ENCODE measurements at places on chromosomes 6 and 20. TPM values are rescaled to one million over a fixed set of nuclear protein-coding genes. Genes with fewer than 3 reads are reported as not detected.

DNA sequence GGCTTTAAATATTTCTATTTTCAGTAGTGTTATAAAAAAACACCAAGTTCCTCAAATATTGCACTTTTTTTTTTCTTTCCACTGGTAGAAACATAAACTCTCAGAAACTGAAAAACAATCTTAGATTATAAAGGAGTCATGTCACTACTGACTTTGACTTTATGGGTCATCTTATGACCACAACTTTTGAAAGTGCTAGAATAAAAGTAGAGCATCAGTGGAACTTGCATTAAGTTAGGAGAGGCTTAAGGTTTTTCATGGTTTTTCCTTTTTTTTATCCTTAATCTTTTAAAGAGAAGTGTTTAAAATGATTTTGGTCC is 56.6 kb upstream of the SUPT3H start:
- no peaks in the 10 kb centered on the region for H3K36me3 ChIP-seq
- no peak overlapping the region for H3K4me3 ChIP-seq
- no peak for DNase-seq
- no peaks in the 10 kb centered on the region for H3K27me3 ChIP-seq
- no peak overlapping the region for H3K27ac ChIP-seq

GRCh38 chr6:9481292-9482029 is 933.4 kb downstream of the TFAP2A start:
- H3K27me3 ChIP-seq, result no peaks in the 10 kb centered on the region
- DNase-seq, result no peak
- no peaks in the 10 kb centered on the region for H3K4me1 ChIP-seq
- no peak overlapping the region for H3K4me3 ChIP-seq
- no peak overlapping the region for H3K27ac ChIP-seq

The TRAPPC3L gene
- total RNA-seq, result not detected

- no peaks in the 10 kb centered on the region for H3K4me1 ChIP-seq
- no peak overlapping the region for H3K4me3 ChIP-seq
- H3K27me3 ChIP-seq, result no peaks in the 10 kb centered on the region
- H3K36me3 ChIP-seq, result no peaks in the 10 kb centered on the region
- no peak for DNase-seq
Observed at GRCh38 chr6:79466207-79466834, 70.9 kb downstream of the LCA5 start.

- DNase-seq, result no peak
- H3K36me3 ChIP-seq, result no peaks in the 10 kb centered on the region
- H3K4me3 ChIP-seq, result no peak overlapping the region
- no peaks in the 10 kb centered on the region for H3K4me1 ChIP-seq
- H3K27ac ChIP-seq, result no peak overlapping the region
- H3K27me3 ChIP-seq, result no peaks in the 10 kb centered on the region
Observed at GRCh38 chr6:34990971-34991560, 102.0 kb downstream of the ANKS1A start.

DNA sequence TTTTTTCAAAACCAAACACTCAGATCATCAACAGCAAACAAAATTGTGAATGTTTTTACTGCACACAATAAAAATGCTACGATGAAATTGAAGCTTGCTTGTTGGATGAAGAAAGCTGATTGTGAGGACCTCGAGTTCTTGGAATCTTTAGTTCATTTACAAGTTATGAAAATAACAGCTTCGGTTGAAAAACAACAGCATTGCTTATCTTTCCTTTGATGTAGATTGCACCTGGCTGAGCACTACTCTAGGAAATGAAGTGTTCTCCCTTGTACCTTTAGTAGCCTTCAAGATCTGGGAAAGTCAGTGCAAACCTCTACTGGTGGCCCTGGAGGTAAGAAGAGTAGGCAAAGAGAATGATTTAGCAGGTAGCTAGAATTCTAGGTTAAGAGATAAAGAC is 2.2 kb upstream of the HMGN3 start:
- H3K4me3 ChIP-seq, result no peak overlapping the region
- H3K27me3 ChIP-seq, result no peaks in the 10 kb centered on the region
- no peak for DNase-seq
- H3K36me3 ChIP-seq, result no peaks in the 10 kb centered on the region
- peaks cover 7% of the 10 kb centered on the region for H3K4me1 ChIP-seq
- H3K27ac ChIP-seq, result no peak overlapping the region

DNA sequence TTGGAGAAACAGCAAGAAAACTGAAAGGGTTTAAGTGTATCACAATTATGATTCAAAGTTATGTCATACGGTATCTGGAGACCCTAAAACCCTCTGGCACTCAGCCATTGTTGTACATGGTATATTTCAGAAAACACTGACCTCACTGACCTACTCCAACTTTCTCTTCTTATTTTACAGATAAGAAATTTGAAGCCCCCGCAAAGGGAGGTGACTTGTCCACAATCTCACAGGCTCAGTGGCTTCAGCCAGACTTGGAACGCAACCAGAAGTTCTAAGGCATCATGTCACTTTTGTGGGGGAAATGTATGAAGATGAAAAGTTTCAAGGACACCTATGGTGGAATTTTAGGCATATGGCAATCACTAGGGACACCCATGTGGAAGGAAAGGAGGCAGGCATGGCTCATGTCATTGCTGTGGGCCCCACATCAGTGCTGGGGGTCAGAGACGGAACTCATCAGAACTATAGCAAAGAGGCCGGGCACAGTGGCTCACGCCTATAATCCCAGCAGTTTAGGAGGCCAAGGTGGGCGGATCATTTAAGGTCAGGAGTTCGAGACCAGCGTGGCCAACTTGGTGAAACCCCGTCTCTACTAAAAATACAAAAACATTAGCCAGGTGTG is 5.2 kb upstream of the TRIB3 start:
- H3K27me3 ChIP-seq, result no peaks in the 10 kb centered on the region
- H3K36me3 ChIP-seq, result no peaks in the 10 kb centered on the region
- H3K4me1 ChIP-seq, result no peaks in the 10 kb centered on the region
- H3K4me3 ChIP-seq, result no peak overlapping the region

The GSTA1 gene
- total RNA-seq, result 144 TPM

The PNLDC1 gene
- total RNA-seq, result 0.57 TPM

DNA sequence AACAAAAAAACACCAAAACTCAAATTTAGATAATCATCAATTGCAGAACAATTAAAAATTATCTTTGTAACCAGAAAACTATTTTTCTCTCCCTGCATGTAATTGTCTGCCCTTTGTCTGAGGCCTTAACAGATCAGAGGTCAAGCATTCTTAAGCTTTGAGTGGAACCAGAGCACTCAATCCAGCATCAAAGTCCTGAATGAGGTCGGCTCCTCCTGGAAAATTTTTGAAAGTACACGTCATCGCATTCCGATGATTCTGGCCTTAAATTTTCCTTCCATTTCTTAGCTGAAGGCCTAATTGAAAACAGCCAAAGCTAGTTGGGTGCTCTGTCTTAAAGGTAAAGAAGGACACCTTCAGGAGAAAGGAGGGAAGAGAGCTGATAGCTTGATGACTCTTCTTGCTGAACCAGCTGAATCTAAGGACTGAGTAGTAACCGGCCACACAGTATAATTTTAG is 510.2 kb upstream of the SULF2 start:
- no peaks in the 10 kb centered on the region for H3K36me3 ChIP-seq
- H3K27me3 ChIP-seq, result no peaks in the 10 kb centered on the region

GRCh38 chr6:100382031-100382430 is 82.7 kb downstream of the SIM1 start:
- H3K36me3 ChIP-seq, result no peaks in the 10 kb centered on the region
- no peaks in the 10 kb centered on the region for H3K27me3 ChIP-seq
- H3K27ac ChIP-seq, result no peak overlapping the region

DNA sequence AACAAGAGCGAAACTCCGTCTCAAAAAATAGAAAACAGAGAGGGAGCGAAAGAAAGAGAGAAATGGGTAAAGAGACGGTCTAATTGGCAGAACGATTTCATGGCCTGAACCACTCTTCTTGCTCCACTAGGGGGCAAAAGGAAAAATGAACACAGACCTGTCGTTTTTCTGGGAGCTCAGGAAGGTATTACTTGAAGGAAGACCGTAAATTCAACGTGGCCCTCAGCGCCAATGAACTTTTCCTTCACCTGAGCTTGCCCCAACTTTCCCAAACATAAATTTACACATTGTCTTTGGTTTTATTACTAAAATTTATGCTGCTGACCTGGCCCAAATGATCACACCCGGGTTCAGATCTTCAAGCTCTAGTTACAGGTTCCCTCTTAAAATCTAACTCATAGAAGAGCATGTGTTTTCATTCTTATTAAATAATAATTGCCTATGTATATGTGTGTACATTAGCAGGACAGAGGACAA is 67.3 kb downstream of the ATP9A start:
- H3K27me3 ChIP-seq, result no peaks in the 10 kb centered on the region
- no peak for DNase-seq
- no peak overlapping the region for H3K27ac ChIP-seq

The GHRH gene
- not detected for total RNA-seq

The C20orf141 gene
- not detected for total RNA-seq

DNA sequence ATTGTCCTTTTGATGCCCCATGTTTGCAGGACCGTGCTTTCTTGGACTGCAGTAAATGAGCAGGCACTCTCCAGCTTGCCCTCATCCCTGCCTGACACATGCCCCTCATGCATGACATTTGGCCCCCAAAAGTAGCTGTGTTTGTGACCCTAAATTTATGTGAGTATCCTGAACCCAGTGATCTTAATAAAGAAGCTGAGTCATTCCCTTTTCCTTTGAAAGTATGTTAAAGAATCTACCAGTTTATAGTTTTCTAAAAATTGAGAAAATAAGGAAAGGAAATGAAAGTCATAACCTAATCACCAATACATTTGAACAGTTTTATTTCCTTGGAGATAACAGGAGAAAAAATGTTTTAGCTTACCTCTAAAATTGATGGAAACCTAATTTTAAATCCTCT is 3.4 kb upstream of the SLC22A23 start:
- no peak for DNase-seq
- no peak overlapping the region for H3K27ac ChIP-seq
- no peaks in the 10 kb centered on the region for H3K27me3 ChIP-seq
- H3K4me1 ChIP-seq, result peaks cover 8% of the 10 kb centered on the region
- H3K36me3 ChIP-seq, result no peaks in the 10 kb centered on the region

GRCh38 chr6:36729161-36729524 is 31.5 kb downstream of the RAB44 start:
- H3K27me3 ChIP-seq, result no peaks in the 10 kb centered on the region
- H3K27ac ChIP-seq, result no peak overlapping the region
- no peaks in the 10 kb centered on the region for H3K36me3 ChIP-seq
- H3K4me3 ChIP-seq, result no peak overlapping the region
- no peak for DNase-seq
- no peaks in the 10 kb centered on the region for H3K4me1 ChIP-seq

DNA sequence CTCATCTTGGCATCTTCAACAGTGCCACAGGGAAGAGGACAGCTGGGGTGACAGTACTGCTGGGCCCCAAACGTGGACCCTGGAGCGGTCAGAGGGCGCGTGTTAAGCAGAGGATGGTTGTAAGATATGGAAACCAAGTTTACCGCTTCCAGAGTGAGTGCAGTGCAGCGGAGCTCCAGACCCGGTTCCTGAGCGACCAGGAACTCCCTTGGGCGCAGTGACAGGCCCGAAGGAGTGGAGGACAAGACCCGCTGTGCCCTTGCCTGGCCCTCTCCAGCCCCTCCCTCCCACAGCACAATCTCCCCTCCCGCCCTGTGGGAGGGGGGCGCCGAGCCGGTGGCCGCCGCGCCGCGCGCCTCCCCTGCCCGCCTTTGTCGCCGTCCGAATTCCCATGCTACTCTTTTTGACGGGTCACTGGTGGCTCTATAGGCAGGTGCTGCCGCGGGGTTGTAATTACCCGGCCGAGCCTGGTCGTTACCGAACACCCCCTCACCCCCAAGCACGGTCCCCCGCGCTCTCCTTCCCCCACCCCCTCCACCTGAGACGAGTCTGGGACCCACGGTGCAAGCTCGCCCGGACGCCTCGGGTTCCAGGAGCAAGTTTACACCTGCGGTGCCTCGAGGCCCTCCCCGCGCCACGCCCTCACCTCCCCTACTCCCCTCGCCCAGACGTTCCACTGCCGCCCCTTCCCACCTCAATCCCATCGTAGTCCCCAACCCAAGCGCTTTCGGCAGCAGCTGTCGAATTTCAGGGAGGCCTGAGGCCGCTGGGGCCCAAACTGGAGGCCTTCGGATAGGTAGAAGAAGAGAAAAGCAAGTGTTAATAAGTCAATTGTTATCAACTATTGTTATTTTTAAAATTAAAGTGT is 3.9 kb downstream of the NR2E1 start:
- peaks cover 3% of the 10 kb centered on the region for H3K27me3 ChIP-seq
- no peak for DNase-seq
- H3K4me1 ChIP-seq, result peaks cover 13% of the 10 kb centered on the region
- no peak overlapping the region for H3K4me3 ChIP-seq
- no peaks in the 10 kb centered on the region for H3K36me3 ChIP-seq

The E2F1 gene
- total RNA-seq, result 7.6 TPM

The PHF20 gene
- total RNA-seq, result 48.0 TPM

DNA sequence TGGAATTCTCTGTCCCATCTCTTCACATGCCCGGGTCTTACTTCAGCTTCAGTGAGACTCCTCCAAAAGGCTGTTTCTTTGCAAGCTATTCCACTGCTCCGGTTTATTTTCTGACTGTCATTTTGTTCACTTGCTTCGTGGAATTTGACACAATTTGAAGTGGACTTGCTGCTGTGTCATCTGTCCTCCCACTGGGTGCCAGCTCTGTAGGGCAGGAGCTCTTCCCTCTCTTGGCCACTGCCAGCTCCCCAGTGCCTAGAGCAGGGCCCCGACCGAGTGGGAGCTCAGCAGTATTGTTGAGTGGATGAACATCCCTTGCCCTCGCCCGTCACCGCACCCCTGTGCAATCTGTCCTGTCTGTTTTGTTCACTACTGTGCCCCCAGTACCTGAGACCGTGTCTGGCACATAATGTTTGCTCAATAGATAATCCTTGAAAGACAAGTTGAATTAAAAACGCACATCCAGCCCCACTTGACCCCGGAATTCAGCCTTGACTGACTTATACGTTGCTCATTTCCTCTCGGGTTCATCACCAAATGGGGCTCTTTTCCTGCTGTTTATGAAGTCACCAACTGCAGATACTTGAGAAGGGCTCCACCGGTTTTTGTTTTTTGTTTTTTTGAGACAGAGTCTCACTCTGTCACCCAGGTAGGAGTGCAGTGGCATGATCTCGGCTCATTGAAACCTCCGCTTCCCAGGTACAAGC is 170.3 kb upstream of the KCNG1 start:
- DNase-seq, result no peak
- H3K27ac ChIP-seq, result no peak overlapping the region
- no peak overlapping the region for H3K4me3 ChIP-seq
- H3K36me3 ChIP-seq, result no peaks in the 10 kb centered on the region
- peaks cover 4% of the 10 kb centered on the region for H3K4me1 ChIP-seq
- H3K27me3 ChIP-seq, result no peaks in the 10 kb centered on the region

- H3K4me1 ChIP-seq, result peaks cover 5% of the 10 kb centered on the region
- no peak for DNase-seq
- H3K27ac ChIP-seq, result no peak overlapping the region
- no peaks in the 10 kb centered on the region for H3K36me3 ChIP-seq
- H3K4me3 ChIP-seq, result no peak overlapping the region
Observed at GRCh38 chr6:158078320-158078719, 89.7 kb downstream of the SERAC1 start.

- H3K36me3 ChIP-seq, result no peaks in the 10 kb centered on the region
- H3K4me1 ChIP-seq, result no peaks in the 10 kb centered on the region
- no peak overlapping the region for H3K4me3 ChIP-seq
- no peak for DNase-seq
- H3K27ac ChIP-seq, result no peak overlapping the region
- no peaks in the 10 kb centered on the region for H3K27me3 ChIP-seq
Observed at GRCh38 chr6:162710419-162710818, 17.1 kb downstream of the PRKN start.

The ELOVL4 gene
- total RNA-seq, result 2.1 TPM

The IL17F gene
- total RNA-seq, result not detected
